ENCODE measurements at places on chromosomes 6 and 20. TPM values are rescaled to one million over a fixed set of nuclear protein-coding genes. Genes with fewer than 3 reads are reported as not detected.

Gene PLG
- not detected for total RNA-seq

Gene LCA5
- total RNA-seq, result 2.2 TPM

- DNase-seq, result no peak
Observed at GRCh38 chr6:50007819-50008218, 14.0 kb downstream of the DEFB110 start.

- peak; percentile 65 for DNase-seq
Observed at GRCh38 chr20:34579191-34579978, 20.9 kb downstream of the MAP1LC3A start.

DNA sequence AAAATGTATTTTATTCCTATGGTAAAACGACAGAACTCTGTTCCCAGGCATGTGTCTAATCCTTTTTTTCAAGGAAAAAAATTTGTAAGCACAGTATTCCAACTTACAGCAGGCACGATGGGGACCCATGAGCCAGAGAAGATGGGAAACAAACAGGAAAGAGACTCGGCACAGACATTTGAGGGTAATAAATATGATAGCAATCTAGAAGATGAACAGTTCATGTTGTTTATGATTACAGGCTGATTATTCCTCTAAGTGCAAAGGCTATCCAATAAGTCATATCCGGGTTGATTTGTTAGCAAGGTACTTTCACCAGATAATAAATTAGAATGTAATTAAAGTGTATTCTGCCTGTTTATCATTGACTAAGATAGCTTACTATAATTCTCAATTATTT, 43.2 kb downstream of the PDSS2 start:
- no peak for DNase-seq

DNA sequence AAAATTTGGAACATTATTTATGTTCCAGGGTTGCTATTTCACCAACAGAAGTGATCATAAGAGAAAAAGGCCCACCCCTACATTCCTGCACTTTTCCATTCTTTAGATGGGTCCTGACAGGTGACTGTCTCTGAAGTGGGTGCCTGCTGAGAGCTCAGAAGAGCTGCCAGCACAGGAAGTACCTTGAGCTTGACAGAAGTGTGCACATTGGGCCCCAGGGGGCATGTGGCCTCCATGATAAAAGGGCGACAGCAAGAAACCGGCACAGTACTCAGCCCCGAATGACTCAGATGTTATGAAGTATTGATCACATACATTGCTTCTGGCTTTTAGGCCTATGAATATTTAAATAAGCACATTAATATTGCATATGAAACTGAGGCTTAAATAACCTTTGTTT, 150.4 kb downstream of the PCSK2 start:
- DNase-seq, result no peak

- DNase-seq, result no peak
Observed at GRCh38 chr6:155461556-155461955, 5.9 kb upstream of the NOX3 start.

All from dermis microvascular lymphatic vessel endothelial cell (primary cell).